ENCODE measurements at places on chromosomes 6 and 20. TPM values are rescaled to one million over a fixed set of nuclear protein-coding genes. Genes with fewer than 3 reads are reported as not detected.

Gene RGS17
- total RNA-seq, result 2.2 TPM

Gene SMPD2
- total RNA-seq, result 5.6 TPM

- H3K4me1 ChIP-seq, result no peaks in the 10 kb centered on the region
- H3K4me3 ChIP-seq, result no peak overlapping the region
- no peaks in the 10 kb centered on the region for H3K36me3 ChIP-seq
- H3K27me3 ChIP-seq, result no peaks in the 10 kb centered on the region
- DNase-seq, result no peak
- H3K27ac ChIP-seq, result no peak overlapping the region
Observed at GRCh38 chr6:23696992-23697391, 429.0 kb upstream of the NRSN1 start.

- H3K4me3 ChIP-seq, result no peak overlapping the region
- DNase-seq, result no peak
- H3K36me3 ChIP-seq, result peaks cover 1% of the 10 kb centered on the region
- no peaks in the 10 kb centered on the region for H3K27me3 ChIP-seq
Observed at GRCh38 chr6:22236626-22237414, 60.0 kb downstream of the PRL start.

DNA sequence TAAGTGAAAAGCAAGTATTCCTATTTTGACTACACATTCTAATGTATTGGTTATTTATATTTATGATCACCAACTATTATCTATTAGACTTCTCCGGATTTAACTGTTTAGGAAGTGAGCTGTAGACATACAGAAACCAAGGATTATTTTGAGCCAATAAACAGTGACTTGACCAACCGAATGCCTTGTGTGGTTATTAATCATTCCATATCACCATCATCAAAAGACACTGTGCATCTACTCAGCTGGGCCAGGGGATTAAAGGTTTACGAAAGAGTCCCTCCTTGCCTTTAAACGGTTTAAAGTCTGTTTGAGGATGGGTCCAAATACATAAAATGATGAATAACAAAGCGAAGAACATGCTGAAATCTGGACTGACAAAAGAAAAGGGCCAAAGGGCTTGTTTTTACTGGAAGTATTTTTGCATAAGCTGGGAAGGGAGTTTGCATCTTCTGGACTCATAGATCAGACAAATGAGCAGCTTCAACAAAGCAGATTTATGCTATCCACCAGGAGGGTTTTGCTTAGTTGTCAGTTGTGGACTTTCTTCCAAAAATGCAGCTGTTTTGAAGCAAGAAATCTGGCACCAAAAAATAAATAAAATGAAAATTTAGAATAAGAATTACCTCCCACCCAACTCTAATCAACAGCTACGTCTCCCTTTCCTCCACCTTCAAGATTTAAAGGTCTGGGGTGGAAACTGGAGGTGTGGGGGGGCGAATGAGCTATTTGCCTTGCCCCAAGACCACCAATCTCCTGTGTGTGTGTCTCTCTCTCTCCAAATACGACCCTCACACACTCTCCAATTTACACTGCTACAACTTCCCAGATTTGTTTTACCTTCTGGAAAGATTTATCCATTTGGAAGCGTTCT is 33.6 kb upstream of the ID4 start:
- H3K36me3 ChIP-seq, result no peaks in the 10 kb centered on the region
- DNase-seq, result no peak
- peak overlapping the region; percentile 98 for H3K27ac ChIP-seq
